ENCODE measurements at places on chromosomes 2 and 18.

- DNase-seq = no peak
These were observed 173.5 kb downstream of the MREG start for GRCh38 chr2:215839816-215840215.

- DNase-seq = no peak
These were observed 496.1 kb downstream of the TSN start for GRCh38 chr2:122251566-122251965.

- DNase-seq = no peak
These were observed 199.7 kb downstream of the SMAD2 start for GRCh38 chr18:47730795-47731194.

DNA sequence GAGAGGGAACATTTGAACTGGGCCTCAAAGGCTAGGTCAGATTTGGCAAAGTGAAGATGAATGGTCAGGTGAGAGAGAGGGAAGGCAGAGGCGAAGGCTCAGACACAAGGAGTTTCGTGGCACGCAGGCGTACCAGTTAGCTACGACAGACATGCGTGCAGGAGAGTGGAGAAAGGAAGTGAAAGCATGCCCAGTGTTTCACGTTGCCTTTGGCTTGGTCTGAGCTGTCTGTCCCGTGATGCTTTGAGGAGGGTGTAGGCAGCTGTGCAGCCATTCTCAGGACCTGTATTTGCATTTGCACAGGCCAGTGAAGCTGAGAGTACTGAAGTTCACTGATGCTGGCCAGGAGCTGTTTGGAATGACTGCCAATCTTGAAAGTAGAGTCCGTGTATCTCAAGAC is 69.5 kb downstream of the HNRNPLL start:
- no peak for DNase-seq

- DNase-seq = no peak
These were observed 112.2 kb upstream of the PXDN start for GRCh38 chr2:1856475-1856874.

GRCh38 chr2:119682578-119682977 is 3.6 kb downstream of the TMEM177 start:
- DNase-seq = no peak

DNA sequence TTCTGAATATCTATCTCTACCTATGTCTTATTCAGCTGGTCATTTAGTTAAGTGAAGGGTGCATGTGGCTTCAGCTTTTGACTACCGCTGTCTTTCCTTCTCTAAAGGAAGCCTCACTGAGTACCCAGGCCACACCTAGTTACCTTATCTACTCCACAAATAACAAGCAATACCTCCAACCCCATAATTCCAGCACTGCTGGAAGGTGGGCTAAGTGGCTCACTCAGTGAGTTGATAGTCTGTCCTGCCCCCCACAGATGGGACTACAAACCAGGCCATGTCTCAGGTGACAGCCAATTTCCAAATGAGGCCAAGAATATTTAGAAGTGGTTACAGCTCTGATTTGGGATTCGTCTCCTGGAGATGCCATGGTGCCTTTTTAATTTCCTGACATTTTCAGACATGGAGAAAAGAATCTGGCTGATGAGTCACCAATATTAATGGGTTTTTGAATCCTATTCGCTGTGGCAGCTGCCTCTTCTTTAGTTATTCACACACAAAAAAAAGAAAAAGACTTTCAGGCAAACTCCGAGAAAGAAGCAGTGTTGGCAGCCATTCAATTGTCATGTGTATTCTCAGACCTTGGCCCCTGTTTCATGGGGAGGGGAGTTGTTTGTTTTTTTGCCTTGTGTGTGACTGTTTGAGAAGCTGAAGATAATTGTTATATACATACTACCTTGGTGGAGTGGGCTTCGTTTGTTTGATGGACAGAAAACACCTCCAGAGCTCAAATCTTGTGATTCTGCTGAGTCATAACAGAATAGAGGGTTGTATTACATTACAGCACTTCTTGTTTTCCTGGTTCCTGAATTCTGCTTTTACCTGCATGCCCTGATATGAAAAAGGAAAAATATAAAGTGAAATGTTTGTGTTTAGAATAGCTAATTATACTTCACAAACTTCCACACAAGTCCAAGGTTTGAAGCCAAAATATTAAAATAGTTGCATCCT is 64.2 kb downstream of the SCG2 start:
- DNase-seq = no peak

GRCh38 chr2:222336442-222336841 is 37.6 kb upstream of the PAX3 start:
- DNase-seq = no peak

DNA sequence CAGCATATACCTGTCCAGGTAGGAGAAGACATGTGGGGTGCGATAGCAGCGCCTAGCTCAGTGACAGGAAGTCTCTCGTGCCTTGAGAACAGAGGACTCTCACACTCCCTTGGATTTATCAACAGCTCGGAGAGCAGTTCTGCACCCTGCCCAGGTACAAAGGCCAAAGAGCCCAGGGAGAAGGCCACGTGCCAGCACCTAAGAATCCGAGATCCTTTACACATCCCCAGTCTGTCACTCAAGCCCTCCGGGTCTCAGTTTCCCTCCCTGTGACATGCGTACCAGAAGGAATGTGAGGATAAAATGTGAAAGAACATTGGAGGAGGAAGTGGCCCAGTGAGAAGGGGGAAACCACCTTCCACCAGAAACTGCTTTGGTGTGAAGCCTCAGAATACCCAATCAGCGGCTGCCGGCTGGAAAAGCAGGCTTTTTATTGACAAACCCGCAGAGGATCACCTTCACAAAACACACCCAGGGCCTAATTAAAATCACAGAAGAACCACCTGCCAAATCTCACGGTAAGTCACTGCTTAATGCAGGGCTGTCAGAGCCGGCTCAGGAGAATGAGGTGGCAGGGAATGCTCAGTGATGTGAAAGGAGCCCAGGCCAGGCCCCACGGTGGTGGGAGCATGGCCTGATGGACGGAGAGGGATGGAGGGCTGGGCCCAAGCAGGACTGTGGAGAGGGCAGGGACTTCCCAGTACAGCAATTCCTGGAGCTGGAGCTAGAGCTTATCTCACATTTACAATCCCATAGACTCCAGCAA is 66.3 kb downstream of the MYO5B start:
- no peak for DNase-seq

GRCh38 chr2:228417956-228418355 is 236.5 kb upstream of the SPHKAP start:
- no peak for DNase-seq

- DNase-seq = no peak
These were observed 29.0 kb upstream of the SERPINB2 start for GRCh38 chr18:63858456-63858855.

GRCh38 chr2:153864022-153864421 is 7.7 kb upstream of the GALNT13 start:
- DNase-seq = no peak

- DNase-seq = no peak
These were observed 159.7 kb upstream of the LHCGR start for GRCh38 chr2:48915227-48915626.

- no peak for DNase-seq
These were observed 136.7 kb upstream of the SPHKAP start for GRCh38 chr2:228318218-228318617.

Data from stimulated activated CD8-positive, alpha-beta memory T cell treated with anti-CD3 and anti-CD28 coated beads, Interleukin-15, amount 100 ng/mL, for 48 hours (primary cell).